ENCODE measurements at places on chromosomes 12 and 14.

DNA sequence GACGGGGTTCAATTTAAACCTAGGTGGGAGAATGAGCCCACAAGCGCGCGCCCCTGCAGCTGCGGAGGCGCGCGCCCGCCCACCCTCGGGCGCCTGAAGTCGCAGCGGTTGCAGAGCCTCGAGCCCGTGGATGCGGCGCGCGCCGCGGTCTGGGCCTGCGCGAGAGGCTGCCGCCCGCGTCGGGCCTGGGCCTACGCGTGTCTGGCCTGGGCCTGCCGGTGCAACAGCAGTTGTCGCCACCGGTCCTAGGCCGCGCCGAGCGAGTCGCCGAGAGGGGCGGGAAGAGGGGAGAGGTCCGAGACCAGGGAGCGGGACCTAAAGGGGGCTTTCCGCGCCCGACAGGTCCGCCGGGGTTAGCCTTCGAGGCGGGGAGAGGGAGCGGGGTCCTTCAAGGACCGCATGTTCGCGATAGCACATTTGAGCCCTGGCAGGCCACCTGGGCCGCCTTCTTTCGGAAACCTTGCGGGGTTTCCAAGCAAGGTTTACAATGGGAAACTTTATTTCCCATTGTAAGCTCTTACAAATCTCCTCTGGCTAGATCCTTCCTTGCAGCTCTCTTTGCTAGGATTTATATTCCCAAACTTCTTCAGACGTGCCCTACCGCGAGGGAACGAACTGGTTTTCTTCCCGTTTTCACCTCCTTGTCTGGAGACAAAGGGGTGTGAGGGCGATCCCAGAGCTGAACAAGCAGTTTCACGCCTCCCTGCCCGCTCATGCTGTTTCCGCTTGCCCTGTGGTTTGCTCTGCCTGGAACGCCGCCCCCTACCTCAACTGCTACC lies 6.8 kb downstream of the SIX6 start:
- DNase-seq, result no peak

DNA sequence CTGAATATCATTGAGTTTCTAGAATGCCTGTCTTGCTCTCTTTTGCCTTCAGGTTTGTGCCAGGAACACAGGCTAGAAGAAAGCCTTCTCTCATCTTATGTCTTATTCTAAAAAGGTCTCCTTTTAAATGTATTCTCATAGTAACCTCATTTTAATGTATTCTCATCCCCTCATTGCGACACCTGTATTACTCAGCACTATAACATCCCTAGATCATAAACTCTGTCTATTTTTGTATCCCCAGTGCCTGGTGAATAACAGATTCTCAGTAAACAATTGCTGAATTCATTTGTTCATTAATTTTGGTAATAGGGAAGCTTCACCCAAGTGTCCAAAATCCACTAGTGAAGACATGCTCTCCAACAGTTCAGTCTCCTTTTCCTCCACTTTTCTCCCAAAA lies 8.8 kb upstream of the LRRK2 start:
- no peak for DNase-seq

DNA sequence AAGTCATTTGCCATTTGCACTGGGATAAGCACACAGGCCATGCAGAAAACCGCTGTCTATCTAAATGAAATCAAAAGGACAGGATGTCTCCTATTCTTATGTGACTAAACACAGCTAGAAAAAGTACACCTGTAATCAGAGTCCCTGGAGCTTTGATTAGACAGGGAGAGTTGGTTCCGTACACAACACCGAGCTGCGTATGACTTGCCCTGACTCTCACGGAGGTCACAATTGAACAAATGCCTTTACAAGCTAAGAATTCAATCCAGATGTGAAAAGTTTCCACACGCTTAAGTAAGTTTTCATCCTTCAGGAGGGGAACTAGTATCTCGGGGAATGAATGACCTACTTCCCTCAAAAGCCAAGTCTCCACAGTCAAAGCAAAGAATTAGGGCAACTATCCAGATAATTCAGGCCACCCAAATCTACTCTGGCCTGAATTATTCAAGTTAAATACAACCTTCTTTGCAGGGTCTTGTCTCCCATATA lies 67.5 kb downstream of the RTN1 start:
- no peak for DNase-seq

- peak; percentile 14 for DNase-seq
These were observed 217.9 kb upstream of the BTG1 start for GRCh38 chr12:92363295-92364146.

GRCh38 chr12:116614194-116614915 lies 55.2 kb downstream of the MAP1LC3B2 start:
- DNase-seq, result no peak

DNA sequence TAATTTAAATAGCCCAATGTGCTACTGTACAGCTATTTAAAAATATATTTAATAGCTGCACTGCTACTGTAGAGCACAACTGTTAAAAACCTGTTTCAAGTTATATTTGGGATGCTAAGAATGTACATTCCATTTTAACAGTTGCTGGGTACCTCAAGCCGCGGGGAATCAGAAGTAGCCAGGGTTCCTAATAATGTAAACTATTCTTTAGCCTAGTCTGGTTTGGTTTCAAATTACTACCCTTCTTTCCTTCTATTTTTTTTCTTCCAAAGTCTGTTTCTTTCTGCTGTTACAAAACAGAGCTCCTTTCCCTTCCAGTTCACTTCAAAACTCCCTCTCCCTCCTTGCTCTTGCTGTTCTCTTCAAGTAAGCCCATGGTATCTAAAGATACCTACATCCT lies 21.3 kb downstream of the SCAF11 start:
- DNase-seq, result no peak

GRCh38 chr14:73644531-73645247 lies at the start of gene DNAL1:
TSS of gene DNAL1 (plus strand) at chr14:73644986. CDS start at chr14:73645040, 54 bp downstream.
- peak; percentile 82 for DNase-seq

GRCh38 chr12:109923038-109923437 lies 23.0 kb downstream of the TCHP start:
- no peak for DNase-seq

DNA sequence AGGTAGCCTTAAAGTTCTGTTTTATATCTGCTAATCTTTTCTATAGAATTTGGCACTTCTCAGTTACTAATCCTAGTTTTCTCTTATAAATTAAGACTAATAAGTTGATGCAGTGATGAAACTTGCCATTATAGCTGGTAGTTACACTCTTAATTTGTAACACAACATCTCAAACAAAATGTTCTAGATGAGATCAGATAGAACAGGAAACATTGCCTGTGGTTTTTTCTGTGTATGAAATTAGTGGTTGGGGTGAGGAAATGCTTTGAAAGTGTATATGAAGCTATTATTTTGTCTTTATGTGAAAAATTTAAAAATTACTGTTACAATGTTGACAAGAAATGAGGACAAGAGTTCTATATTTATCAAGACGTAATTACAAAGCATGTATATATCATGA lies 91.9 kb downstream of the PCNX1 start:
- no peak for DNase-seq

DNA sequence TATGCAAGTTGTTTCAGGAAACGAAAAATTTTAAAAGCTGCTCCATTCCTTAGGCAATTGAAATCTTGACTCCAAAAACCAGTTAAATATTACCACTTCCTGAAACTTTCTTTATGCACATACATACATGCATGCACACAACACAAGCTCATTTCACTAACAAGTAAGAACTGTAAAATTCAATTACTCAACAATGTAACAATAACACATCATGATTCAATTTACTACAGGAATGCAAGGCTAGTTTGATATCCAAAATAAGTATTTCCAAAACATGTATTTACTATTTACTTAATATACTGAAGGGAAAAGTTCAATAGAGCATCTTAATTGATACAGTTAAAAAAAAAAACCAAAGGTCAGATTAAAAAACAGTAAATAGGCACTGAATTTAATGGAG lies 19.6 kb downstream of the NAP1L1 start:
- DNase-seq, result no peak

DNA sequence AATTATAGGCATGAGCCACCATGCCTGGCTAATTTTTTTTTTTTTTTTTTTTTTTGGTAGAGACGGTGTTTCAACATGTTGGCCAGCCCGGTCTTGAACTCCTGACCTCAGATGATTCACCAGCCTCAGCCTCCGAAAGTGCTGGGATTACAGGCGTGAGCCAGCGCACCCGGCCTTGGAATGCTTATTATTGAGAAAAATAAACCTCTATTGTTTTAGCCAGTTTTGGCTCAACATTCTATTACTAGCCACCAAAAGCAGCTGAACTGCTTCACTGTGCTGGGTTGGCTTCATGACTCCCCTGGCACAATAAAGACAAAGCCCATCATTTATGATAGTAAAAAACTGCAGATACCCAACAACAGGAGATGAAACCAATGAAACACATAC lies 93.5 kb upstream of the CEP83 start:
- no peak for DNase-seq

- no peak for DNase-seq
These were observed 60.4 kb upstream of the FBRSL1 start for GRCh38 chr12:132429602-132429945.

- peak; percentile 13 for DNase-seq
These were observed 597 bp downstream of the MLF2 start for GRCh38 chr12:6752167-6752920.

DNA sequence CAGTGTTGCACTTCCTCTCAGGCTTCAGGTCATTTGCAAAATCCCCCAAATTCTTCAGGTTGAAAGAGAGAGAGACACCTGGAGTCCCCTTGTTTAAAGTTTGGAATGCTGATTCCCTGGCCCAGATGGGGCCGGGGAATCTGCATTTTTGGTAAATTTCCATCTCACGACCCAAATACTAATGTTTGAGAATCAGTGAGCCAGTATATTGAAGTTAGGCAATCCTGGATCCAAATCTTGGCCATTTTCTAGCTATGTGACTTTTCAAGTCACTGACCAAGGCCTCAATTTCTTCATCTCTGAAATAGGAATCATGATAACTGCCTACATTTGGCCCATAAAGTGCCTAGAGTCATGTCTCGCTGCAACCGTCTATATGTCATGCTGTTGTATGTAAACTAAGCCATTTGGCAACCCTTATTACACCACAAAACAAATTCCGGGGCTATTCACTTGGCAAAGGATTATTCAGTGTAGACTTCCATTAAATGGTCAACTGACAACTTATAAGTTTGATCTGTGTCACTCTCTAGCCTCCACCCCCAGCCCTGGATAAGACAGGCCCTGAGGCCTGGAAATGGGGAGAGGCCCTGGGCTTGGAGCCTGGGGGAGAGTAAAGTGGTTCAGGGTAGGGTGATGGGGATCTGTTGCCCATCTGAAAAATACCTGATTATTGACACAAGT lies 3.7 kb upstream of the ZFP36L1 start:
- no peak for DNase-seq

Data from T-helper 9 cell (primary cell).